ENCODE measurements at places on chromosomes 7 and 10. TPM values are rescaled to one million over a fixed set of nuclear protein-coding genes. Genes with fewer than 3 reads are reported as not detected.

The TFEC gene
- total RNA-seq = 1.2 TPM

The GJD4 gene
- not detected for total RNA-seq

DNA sequence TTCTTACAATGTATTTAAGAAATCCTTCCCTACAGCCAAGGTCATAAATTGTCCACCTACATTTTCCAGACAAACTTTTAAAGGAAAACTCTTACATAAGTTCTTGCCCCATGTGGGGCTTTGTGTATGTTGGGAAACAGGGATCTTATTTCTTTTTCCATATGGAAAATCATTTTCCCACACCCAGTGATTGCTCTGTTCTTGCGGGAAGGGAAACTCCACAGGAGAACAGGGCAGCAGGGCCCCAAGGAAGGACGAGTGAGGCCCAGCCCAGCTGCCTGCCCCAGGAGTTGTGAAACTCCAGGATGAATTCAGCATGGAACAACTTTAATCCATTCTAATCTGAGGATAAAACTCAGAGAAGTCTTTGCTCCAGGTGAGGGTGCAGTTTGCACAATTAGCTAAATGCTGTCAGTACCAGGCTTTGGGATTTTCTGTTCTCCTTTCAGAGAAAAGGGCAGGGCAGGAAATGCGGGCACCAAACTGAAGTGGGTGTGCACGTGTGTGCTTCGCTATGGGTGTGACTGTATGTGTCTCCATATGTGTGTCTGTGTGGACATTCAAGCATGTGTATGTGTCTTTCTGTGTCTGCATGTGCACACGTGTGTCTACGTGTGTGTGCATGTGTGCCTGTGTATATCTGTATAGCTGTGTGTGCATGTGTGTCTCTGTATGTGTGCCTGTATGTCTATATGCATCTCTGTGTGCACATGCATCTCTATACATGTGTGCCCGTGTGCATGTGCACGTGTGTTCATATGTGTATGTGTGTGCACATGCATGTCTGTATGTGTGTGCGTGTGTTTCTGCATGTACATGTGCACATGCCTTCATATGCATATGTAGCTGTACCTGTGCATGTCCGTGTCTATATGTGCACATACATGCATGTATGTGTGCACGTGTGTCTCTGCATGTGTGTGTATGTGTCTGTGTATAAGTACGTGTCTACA, 102.0 kb upstream of the FAM20C start:
- H3K36me3 ChIP-seq = no peaks in the 10 kb centered on the region
- H3K27ac ChIP-seq = no peak overlapping the region

GRCh38 chr10:119908166-119908565, 15.6 kb downstream of the SEC23IP start:
- DNase-seq = no peak
- no peak overlapping the region for H3K4me3 ChIP-seq
- no peak overlapping the region for H3K27ac ChIP-seq
- H3K4me1 ChIP-seq = no peaks in the 10 kb centered on the region
- H3K36me3 ChIP-seq = peaks cover 37% of the 10 kb centered on the region

DNA sequence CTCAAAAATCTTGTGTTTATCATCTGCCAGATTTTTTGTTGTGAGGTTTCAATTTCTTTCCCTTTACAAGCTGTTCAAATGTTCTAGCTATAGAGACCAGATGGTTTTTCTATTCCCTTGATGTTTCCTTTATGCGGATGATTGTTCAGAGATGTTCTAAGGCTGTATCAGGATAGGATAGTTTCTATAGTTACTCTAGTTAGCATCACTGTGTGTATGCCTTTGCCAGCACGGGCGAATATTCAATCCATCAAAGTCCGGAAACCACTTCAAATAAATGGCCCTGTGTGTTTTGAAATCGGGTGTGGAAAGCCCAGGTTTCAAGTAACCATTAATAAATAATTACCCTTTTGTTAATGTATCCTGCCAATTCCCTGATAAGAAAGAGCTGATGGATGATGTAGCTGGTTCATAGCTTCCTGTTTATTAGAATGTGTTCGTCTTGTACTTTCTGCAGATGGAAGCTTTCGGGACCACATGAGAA, 149.8 kb upstream of the PRKCQ start:
- no peak overlapping the region for H3K4me3 ChIP-seq
- H3K27me3 ChIP-seq = no peaks in the 10 kb centered on the region
- H3K27ac ChIP-seq = no peak overlapping the region

DNA sequence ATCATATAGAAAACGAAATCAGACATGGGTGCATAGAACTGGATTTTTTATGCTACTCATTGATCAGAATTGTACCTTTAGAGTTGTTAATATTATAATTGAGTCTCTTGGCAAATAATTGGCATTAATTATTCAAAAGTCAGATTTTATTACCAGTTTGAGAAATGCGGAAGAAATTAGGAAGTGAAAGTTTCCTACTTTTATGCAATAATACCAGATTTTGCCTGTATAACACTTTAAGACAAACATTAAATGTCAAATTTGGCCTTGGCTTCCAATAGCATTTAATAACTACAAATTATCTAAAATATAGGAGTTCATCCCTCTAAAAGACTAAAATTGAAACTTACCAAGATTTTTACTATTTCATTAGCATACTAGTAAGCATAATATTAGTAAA, 6.8 kb upstream of the TFEC start:
- no peaks in the 10 kb centered on the region for H3K4me1 ChIP-seq
- no peaks in the 10 kb centered on the region for H3K27me3 ChIP-seq
- no peak for DNase-seq
- H3K36me3 ChIP-seq = no peaks in the 10 kb centered on the region

DNA sequence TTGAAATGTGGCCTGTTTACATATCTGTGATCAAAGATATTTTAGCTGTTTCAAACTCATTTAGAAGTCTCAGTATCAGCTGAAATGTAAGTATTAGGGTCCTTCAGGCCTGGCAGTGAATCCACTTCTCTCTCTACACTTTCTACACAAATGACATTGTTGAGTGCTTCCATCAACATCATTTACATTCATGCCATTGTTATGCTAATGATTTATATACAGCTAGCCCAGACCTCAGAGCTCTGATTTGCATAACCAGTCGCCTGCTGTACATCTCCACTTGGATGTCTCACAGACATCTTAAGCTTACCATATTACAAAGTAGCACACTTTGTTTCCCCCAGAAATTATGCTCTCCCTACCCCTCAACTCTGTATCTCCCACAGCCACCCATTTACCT, 71.6 kb downstream of the GSDME start:
- no peaks in the 10 kb centered on the region for H3K27me3 ChIP-seq
- H3K4me1 ChIP-seq = no peaks in the 10 kb centered on the region
- no peak for DNase-seq
- no peak overlapping the region for H3K27ac ChIP-seq
- H3K4me3 ChIP-seq = no peak overlapping the region
- H3K36me3 ChIP-seq = no peaks in the 10 kb centered on the region

GRCh38 chr7:80766724-80767123, 128.3 kb downstream of the CD36 start:
- H3K4me3 ChIP-seq = no peak overlapping the region
- no peak overlapping the region for H3K27ac ChIP-seq
- no peaks in the 10 kb centered on the region for H3K36me3 ChIP-seq
- no peaks in the 10 kb centered on the region for H3K27me3 ChIP-seq
- H3K4me1 ChIP-seq = no peaks in the 10 kb centered on the region

All from CD4-positive, alpha-beta memory T cell (primary cell).